Islet precursor cell (in vitro differentiated cells): ENCODE measurements at places on chromosomes 3 and 15.

DNA sequence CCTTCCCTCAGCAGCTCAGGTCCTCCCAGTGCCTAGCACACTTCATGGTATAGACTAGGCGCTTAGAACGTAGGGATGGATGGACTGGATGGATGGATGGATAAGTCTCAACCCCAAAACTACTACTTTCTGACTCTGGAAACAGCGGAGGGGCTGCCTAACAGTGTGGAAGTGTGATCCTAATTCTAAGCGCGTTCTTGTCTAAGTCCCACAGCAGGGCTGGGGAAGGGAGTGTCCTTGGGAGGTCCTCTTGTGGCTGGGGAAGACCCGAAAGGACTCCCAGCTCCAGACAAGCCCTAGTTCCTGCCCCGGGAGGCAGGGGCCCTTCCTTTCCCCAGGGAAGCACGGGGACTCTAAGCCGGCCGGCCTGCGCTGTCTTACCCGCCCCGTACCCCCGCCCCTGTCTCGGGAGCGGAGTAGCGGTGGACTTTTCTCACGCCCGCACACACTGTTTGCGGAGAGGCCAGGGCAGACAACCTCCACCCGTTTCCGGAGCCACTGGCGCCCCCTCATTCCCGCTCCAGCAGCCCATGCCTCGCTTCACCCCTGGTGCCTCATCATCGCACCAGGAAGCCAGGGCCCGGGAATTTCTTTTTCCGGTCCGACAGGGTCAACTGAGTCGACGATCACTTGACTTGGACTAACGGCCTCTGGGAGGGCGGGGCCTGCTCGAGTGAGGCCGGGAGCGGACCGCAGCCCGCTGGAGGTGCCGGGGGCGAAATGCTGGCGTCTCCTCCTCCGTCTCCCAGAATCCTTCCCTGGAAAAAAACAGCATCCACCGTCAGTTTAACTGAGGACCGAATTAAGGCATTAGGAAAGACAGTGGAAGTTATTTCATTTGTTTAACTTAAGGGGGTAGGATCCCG is 133.3 kb downstream of the TBC1D2B start:
- DNase-seq, result peak; percentile 92

DNA sequence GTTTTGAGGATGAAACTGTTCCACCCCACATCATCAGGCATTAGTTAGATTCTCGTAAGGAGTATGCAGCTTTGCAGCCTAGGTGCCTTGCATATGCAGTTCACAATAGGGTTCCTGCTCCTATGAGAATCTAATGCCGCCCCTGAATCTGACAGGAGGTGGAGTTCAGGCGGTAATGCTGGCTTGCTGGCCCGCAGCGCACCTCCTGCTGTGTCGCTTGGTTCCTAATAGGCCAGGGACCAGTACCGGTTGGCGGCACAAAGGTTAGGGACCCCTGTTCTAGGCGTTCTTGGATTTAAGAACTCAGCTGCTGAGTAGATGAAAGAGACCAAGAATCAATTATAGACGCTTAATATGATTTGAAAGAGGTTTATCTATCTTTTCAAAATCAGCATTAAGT is 595.4 kb downstream of the CADM2 start:
- DNase-seq, result no peak

GRCh38 chr15:67403428-67404154 is 117.3 kb upstream of the C15orf61 start:
- no peak for DNase-seq

- no peak for DNase-seq
Observed at GRCh38 chr3:162718697-162719096, 1222.1 kb downstream of the OTOL1 start.

DNA sequence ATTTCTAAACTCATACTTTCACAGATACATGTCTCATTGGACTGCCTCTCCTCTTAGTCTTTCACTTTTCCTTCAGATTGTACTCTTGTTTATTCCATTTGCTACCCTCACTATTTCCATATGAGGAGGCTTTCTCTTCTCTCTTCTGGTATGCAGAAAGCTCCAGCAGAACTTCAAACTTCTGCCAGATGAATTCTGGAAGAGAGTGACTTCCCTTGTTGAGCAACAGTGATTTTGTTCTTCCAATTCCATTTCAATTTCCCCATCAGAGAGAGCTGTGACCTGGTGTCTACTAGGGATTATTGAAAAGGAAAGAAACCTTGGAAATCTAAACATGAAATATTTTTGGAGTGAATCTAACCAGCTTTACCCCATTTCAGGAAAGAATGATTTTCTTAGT is 523.2 kb upstream of the ZNF717 start:
- no peak for DNase-seq

DNA sequence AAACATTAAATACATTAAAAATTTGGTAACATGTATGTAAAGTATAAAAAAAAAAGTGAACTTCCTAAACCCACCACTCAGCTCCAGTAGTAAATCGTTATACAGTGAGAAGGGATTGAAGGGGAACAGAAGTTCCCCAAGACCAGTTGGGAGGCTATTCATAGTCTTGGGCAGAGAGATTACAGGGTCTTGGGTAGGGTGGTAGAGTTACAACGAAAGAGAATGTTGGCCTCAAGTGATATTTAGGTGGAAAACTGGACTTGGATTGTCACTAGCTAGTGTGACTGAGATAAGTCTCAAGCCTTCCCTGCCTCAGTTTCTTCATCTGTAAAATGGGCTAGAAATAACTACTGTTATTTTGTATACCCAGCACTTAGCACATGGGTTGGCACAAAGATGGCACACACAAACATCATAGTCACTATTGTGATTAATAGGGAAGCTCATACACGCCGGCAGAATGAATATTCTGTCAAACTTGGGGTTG is 431 bp upstream of the YEATS2 start:
- no peak for DNase-seq

GRCh38 chr3:66957367-66957766 is 40.7 kb upstream of the KBTBD8 start:
- peak; percentile 53 for DNase-seq

- DNase-seq, result no peak
Observed at GRCh38 chr15:80904998-80905397, 84.6 kb downstream of the MESD start.

- no peak for DNase-seq
Observed at GRCh38 chr3:116199063-116199462, 246.2 kb downstream of the LSAMP start.

- DNase-seq, result peak; percentile 77
Observed at GRCh38 chr3:149657321-149657925, 402 bp downstream of the WWTR1 start.

DNA sequence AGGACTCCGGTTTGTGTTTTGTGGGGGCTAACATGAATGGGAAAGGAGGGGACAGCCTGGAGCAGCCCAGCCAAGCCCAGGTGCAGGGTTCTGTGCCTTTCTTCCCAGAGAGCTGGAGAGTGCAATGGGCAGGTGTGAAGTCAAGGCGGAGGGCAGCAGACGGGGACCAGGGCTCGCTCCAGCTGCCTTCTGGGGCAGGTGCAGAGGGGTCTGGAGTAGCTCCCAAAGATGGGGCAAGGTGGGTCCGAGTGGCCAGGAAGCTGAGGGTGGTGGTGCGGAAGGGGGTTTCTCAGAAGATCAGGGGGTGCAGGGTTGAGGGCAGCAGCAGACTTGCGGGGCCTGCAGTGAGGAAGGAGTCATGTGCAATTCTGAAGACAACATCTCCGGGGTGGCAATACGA is 158.9 kb downstream of the NSMCE3 start:
- no peak for DNase-seq
